ENCODE measurements at places on chromosomes 3 and 15.

GRCh38 chr3:114370537-114371174 is 76.8 kb downstream of the TIGIT start:
- DNase-seq, result no peak

DNA sequence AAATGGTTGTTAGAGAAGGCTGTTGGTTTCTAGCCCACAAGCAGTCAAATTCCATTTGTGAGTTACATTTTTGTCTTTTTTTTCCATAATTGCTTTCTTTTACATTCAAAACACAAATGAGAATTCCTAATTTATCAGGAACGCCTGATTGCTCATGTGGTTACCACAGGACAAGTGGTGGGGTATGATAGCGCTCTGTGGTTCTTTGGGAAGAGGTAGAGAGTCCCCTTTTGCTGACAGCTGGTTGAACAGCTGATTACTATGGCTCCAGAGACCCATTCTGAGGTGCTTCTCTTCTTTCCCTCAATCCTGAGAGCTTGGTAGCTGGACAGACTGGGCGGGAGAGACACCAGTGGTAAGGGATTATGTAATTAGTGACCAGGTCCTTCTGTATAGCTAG is 24.4 kb downstream of the CNOT10 start:
- no peak for DNase-seq

DNA sequence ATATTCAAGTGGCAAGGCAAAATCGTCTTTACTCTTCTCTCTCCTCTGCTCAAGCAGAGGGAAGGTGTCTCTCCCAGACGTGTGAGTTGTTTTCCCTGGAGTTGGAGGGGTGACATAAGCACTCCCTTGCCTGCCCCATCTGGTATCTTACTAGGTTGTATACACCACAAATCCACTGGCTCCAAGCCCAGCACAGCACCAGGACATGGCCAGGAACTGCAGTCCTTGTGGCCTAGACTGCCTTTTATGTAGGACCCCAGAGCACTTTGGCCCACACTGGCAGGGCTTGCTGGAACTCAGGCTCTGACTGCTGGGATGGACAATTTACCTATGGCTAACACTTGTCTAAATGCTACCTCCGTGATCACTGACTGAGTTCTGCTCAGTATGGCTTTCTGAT is 34.0 kb downstream of the DZIP3 start:
- DNase-seq, result no peak

GRCh38 chr3:126098391-126098858 is 14.5 kb upstream of the SLC41A3 start:
- DNase-seq, result no peak

DNA sequence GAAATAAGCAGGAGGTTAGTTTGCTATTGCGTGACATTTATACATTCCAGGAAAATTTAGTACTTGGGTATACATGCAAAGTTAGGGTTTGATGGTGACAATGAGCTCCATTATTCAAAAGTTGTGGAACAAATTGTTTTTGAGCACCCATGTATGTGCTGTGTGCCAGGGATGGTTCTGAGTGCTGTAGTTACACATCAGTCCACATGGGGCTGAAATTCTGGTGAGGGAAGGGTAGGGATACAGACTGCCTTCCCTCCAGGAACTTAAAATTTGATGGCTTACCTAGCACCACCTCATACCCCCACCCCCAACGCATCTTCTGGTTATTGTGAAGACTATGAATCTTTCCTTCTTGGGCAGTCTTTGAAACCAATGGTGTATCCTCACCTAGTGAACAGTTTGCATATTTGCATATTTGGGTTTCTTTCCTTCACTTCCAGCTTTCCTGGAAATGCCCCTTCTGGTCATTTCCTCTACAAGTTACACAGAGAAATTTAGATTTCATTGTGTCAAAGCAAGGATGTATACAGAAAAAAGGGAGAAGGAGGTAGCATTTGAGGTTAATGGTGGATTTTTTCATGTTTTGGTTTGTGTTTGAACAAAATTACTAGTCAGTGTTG is 222.0 kb upstream of the IL12A start:
- no peak for DNase-seq
